ENCODE measurements at places on chromosomes 16 and 17.
A peak's percentile ranks its signal among the peaks of the same experiment; 100 is the strongest.

GRCh38 chr17:73899839-73900238 is 255.6 kb upstream of the SDK2 start:
- no peak for DNase-seq

DNA sequence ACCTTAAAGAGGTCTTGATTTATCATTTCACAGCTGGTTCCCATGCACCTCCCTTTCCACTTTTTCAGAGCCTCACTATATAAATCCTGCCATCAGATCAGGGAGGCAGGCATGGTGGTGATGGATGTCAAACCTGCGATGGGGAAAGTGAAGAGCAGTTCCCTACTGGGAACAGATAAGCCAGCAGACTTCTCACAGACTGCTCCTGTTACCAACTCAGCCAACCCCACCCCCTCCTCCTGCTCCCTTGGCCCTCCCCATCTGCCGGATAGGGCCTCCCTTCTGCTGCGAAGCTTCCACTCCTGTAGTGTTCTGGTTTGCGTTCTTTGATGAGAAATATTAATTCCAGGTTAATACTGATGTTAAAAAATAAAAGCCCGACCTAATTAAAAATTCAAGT is 232.1 kb downstream of the STX8 start:
- DNase-seq, result no peak

DNA sequence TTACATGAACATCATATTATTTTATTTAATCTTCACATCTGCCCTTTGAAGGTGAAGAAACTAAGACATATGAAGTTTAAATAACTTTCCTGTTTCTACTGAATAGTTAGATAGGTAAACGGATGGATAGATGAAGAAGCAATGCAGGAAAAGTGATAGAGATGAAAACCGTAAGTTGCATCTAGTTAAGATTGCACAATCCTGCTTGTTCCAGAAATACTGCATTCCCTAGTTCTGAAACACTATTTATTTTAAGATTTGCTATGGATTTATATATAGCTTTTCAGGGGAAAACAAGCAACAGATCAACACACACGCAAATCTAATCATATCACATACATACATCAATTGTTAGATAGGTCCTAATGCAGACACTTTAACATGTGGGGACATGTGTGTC is 512.7 kb upstream of the C16orf82 start:
- no peak for DNase-seq

GRCh38 chr16:1907226-1907860 is 10.9 kb downstream of the HS3ST6 start:
- no peak for DNase-seq

GRCh38 chr16:77057161-77057774 is 133.7 kb upstream of the MON1B start:
- DNase-seq, result no peak

- DNase-seq, result no peak
Measured at GRCh38 chr17:77120868-77121267, 19.9 kb upstream of the SEC14L1 start.

DNA sequence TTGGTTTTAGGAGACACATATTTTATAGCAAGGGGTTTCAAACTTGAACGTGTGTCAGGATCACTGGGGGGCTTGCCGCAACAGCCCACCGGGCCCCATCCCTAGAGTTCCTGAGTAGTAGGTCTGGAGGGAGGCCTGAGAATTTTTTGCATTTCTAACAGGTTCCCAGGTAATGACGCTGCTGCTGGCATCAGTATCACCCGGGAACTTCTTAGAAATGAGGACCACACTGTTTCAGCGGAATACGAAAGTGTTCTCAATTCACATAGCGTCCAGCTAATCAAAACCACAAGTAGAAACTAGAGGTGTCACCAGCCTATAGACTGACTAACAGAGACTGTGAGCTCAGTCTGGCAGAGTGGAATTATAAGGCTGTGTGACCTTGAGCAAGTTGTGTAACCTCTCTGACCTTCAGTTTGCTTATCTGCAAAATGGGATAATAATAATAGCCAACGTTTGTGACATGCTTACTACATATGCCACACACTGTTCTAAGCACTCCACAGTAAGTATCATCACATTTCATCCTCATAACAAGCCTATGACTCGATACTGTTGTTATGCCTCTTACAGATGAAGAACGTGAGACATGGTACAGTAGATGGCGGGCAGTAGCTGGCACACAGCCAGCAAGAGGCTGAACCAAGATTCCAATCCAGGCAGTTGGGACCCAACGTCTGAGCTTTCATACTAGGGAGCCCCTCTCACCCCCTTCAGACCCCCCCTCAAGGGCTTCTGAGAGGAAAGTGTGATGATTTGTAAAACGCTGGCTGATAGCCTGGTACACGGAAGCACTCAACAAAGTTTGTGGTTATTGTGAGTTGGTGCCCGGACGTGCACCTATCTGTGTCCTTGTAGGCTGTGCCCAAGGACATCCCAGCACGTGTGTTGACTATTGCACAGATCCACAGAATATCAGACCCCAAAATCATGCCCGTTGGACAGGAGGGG is 4.6 kb upstream of the ICAM2 start:
- DNase-seq, result peak; percentile 75

DNA sequence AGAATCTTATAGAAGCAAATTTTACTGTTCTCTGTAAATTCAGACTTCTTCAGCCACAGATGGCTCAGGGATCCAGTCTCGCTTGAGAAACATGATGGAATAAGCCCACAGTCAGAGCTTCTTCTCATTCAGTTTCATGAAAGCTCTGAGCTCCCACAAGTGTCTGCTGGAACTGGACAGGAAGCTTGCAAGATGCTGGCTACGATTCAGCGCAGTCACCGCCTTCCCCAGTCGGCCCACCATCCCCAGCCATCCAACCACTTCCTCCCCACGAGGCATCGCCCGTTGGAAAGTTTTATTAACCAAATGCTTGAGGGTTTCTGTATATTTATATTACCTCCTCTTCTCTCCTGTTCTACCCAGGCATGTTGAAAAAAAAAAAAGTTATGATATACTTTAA is 171.7 kb downstream of the ZFHX3 start:
- no peak for DNase-seq

- DNase-seq, result peak; percentile 53
Measured at GRCh38 chr16:57297856-57298255, 13.4 kb upstream of the PLLP start.

- DNase-seq, result no peak
Measured at GRCh38 chr17:78583091-78583490, 5.9 kb upstream of the DNAH17 start.

DNA sequence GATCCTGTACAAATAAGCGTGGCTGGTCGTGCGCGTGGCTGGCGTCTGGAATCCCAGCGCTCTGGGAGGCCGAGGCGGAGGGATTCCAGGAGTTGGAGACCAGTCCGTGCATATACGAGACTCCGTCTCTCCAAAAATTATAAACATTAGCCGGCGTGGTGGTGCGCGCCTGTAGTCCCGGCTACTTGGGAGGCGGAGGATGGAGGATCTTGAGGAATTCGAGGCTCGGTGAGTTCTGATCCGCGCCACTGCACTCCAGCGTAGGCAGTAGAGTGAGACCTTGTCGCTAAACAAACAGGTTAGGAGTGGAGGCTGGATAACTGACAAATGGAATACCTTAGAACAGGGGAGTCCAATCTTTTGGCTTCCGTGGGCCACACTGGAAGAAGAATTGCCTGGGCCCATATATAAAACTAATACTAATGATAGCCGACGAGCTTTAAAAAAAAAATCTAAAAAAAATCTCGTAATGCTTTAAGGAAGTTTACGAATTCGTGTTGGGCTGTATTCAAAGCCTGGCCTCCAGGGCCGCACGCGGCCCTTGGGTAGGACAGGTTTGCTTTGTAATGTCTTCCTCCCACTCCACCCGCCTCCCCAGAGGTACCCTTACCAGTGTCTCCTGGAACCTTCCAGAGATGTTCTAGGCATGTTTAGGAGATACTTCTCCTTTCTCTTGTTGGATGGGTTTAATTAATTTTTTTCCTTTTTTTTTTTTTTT is 909 bp upstream of the RSL1D1 start:
- DNase-seq, result no peak

DNA sequence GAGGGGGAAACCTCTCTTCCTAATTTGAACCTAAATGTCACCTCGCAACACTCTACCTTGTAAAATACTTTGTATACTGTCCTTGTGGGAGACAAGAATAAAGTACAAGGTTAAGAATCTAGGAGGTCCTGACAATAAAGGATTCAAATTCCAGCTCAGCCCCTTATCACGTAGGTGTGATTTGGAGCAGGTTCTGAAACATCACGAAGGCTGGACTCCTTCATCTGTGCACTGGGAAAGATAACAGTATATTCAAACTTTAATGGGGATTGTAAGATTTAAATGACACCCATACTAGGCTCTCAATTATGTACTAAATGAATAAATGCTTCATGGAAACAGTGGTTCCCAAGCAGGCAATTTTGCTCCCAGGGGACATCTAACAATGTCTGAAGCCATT is 2.1 kb downstream of the TXNDC11 start:
- no peak for DNase-seq

GRCh38 chr17:56085576-56086267 is 67.6 kb upstream of the ANKFN1 start:
- DNase-seq, result no peak

GRCh38 chr16:66115373-66115772 is 251.1 kb upstream of the CDH5 start:
- no peak for DNase-seq

DNA sequence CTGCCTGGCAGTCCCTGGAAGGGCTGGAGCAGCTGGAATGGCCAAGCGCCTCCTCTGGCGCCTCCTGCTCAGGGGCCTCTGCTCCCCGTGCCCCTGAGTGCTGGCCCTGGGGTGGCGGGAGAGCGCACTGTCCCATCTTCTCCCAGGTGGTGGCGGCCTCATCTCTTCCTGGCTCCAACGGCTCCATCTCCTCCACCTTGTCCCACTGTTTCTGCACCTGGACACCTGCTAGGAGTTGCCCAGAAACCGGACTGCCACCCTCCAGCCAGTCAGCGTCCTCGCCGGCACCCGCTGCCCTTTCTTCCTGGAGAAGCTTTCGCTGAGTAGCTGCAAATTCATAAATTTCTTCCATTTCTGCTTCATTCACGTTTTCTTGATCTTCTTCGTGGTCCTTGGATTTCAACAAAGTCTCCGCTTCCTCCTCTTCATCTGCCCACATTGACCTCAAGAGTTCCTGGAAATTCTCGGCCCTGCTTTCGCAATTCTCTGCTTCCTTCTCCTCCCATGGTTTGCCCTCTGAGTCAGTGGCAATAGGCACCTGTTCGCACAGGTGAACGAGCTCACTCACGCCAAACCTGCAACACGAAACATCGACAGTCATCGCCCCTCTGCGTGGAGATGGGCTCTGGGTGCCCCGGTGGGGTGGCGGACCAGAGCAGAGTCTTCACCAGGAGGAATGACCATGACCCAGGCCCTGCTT is 13.7 kb upstream of the NLRC3 start:
- no peak for DNase-seq

DNA sequence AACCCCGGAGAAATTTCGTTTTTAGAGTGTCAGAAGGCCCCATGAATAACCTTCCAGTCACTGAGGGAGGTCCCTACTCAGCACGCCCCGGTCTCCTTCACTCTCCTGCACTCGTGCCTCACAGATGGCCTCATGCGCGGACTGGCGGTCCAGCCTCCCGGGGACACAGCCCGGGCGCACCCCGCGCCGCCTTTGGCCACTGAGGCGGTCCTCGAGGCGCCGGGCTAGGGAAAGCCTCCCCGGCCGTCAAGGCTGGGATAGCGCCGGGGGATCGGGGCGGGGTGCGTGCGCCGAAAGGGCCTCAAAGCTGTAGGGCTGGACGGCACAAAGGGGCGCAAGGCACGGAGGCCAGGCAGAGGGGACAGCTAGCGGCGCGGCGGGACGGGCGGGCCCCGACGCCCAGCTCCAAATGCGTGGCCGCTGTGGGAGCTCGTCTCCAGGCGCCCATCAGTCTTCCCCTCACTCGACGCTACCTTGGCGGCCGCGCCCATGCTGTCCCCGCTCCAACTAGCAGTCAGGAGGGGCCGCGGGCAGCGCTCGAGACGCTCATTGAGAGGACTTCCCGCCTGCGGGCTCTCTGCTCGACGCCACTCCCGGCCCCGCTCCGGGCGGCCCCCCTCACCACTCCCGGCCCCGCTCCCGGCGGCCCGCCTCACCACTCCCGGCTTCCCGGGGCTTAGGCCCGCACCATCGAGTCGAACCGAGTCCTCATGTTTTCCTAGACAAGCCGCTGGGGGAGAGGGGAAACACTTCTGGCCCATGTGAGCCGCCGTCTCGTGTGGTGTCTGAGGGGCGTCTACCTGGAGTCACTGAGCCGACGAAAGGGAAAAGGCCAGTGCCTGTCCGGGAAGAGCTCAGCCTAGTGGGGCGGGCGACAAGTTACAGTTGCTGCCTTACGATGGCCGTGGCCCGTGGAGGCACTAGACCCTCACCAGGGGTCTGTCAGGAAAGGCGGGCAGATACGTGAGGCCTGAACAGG is at the start of gene USP6:
TSS of gene USP6 (plus strand) at position 360 of the 979 bp plus-strand sequence. CDS start 14,336 bp downstream, outside the sequence.
- DNase-seq, result no peak

DNA sequence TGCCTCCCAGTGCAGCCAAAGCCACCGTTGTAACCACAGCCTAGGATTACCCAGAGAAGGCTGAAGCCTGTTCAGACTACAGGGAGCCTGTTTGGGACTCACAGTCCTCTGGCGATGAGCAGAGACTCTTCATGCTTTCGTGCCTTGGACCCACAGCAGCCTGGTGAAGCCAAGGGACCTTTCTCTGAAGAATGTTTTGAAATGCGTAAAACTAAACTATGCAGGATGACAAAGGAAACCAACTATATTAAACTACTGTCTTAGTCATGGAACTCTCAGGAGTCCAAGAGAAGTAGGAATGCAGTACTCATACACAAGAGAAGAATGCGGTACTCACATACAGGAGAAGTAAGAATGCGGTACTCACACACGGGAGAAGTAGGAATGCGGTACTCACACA is 20.9 kb downstream of the ABR start:
- DNase-seq, result no peak

DNA sequence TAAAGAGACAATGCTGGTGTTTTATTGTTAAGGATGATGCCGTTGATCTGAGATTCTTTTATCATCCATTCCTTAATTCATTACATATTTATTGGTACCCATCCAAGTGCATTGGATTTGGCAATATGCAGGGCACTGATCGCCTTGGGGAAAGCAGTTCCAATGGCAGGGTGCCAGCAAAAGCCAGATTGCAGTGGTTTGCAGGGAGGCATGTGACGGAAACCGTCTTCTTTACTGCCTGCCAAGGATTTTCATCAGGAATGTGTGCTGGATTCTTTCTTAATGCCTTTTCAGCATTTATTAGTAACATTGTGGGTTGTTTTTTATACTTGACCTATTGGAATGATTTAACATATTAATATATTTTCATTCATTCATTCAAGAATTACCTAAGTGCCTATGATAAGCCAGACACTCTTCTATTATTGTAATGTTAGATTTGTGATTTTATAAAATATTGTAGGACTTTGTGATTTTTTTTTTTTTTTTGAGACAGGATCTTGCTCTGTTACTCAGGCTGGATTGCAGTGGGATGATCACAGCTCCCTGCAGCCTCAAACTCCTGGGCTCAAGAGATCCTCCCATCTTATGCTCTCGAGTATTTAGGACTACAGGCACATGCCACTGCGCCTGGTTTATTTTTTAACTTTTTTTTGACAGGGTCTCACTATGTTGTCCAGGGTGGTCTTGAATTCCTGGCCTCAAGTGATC is 93.4 kb upstream of the TNRC6A start:
- DNase-seq, result no peak
